ENCODE measurements at places on chromosomes 7 and 10. TPM values are rescaled to one million over a fixed set of nuclear protein-coding genes. Genes with fewer than 3 reads are reported as not detected.

DNA sequence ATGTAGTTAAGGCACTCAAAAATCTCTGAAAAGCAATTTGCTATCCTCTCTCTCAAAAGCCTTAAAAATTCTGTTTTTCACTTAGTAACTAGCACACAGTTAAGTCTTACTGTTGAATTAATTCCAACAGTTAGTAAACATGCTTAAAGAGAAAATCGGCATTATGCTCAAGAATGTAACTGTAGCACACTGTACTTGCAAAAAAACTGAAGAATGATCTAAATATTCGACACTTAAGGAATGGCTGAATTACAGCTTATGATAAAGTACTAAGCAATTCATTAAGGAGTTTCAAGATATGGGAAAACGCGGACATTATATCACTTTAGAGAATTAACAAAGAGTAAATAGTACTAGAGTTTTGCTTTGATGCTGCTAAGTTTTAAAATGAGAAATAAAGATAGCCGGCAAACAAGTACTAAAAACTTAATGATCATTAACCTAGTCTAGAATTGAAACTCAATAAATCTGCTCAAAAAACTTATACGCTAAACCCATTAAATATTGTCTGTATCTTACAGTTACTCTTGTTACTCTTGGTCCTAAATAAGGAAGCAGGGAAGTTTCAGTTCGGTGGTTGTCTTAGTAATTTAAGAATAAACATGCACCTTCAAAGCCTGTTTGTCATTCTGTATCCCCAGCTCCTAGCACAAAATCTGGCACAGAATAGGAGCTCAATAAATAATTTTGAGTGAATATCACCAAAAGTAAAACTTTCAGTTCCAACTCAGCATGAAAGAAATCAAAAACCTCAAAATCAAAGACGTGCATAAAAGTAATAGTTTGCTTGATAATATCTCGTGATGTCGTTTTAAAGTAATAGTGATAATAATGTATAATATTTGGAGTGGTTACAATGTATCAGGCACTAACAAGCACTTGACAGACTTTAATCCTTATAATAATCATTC, 1.2 kb downstream of the TRDMT1 start:
- DNase-seq: peak; percentile 62
- H3K4me1 ChIP-seq: peaks cover 3% of the 10 kb centered on the region
- H3K27ac ChIP-seq: peak overlapping the region; percentile 94
- H3K27me3 ChIP-seq: no peaks in the 10 kb centered on the region
- peak overlapping the region; percentile 70 for H3K4me3 ChIP-seq

Gene FAM171A1
- total RNA-seq: 53.0 TPM

Gene NKX1-2
- total RNA-seq: not detected

Gene FAM180A
- total RNA-seq: 1.7 TPM

Gene PLXDC2
- total RNA-seq: 42.1 TPM

All from kidney (tissue), 22 donors.